ENCODE measurements at places on chromosomes 2 and 18.
A peak's percentile ranks its signal among the peaks of the same experiment; 100 is the strongest.

GRCh38 chr2:173414823-173415322 lies 60.2 kb downstream of the CDCA7 start:
- peak; percentile 43 for DNase-seq

GRCh38 chr2:27323596-27324285 lies 844 bp upstream of the MPV17 start:
- DNase-seq, result peak; percentile 21

- peak; percentile 75 for DNase-seq
Measured at GRCh38 chr2:26605195-26605998, 35.8 kb downstream of the CIB4 start.

GRCh38 chr2:11833601-11834000 lies 87.2 kb downstream of the LPIN1 start:
- DNase-seq, result no peak

- no peak for DNase-seq
Measured at GRCh38 chr2:34102339-34102738, 503.2 kb upstream of the FAM98A start.

GRCh38 chr2:230981704-230982103 lies 14.2 kb upstream of the SPATA3 start:
- DNase-seq, result no peak

Data from SK-MEL-5 (cell line).